Stimulated activated effector memory CD8-positive, alpha-beta T cell treated with anti-CD3 and anti-CD28 coated beads, Interleukin-12 subunit alpha, Interleukin-12 subunit beta, amount 100 ng/mL, for 72 hours (primary cell): ENCODE measurements at places on chromosomes 5 and 9.

DNA sequence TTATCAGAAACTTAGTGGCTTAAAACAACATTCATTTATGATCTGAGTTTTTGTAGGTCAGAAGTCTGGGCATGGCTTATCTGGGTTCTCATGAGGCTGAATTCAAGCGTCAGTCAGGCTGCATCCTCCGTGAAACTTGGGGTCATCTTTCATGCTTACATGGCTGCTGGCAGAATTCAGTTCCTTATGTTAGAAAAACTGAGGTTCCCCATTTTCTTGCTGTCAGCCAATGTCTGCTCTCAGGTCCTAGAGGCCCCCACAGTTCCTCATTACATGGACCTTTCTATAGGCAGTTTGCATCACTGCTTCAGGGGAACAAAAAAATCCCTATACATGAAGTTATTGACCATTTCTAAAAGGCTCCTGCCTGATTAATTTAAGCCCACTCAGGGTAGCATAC, 83.8 kb upstream of the NMUR2 start:
- DNase-seq: no peak

- no peak for DNase-seq
These were observed 181.5 kb upstream of the OR13F1 start for GRCh38 chr9:104322596-104322995.

DNA sequence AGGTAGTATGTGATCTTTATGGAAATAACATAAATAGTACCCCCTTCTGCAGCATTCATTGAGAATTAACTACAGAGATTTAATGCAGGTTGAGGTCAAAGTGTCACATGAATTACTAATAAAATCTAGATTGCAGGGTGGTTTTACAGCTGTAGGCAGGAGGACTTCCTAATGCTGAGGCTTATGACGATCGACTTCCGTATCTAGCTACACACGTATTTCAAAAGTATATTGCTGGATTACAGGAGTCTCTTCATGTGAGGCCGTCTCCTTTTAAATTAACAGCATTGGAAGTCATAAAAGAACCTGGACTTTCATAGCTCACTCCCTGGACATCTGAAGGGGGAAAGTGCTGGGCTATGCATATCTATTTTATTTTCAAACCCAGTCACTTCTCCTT, 180.9 kb downstream of the OSTF1 start:
- no peak for DNase-seq

DNA sequence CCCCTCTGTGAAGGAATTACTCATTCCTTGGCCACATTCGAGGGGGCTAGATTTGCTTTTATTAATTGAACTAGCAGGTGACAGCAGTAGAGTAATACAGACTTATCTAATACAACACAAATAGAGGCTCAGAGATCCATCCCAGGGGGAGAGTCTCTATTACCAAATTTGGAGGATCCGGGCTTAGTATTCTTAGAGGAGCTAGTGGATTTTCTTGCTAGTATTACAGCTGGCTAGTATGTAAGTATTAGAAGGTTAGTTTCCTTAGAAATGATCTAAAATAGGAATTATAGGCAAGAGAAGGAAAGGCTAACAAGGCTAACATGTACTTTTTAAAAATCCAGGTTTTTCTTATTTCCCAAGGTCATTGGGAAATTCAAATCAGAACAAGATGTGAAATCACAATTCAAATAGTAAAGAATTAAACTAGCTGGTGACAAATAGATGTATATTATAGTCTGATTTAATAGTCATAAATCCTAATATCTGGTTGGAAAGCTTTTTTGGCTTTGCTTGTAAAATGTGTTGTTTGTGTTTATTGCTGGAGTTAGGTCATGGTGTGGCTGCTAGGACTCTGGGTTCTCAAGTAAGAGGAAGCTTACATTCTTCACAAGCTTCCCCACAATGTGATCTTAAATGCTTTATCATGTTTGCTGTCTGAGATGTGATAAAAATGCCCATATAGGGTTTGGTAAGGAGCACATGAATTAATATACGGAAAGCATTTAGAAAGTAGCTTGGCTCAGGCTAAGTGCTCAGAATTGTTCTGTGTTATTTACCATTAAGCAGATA, 160.4 kb upstream of the MPDZ start:
- DNase-seq: no peak

GRCh38 chr5:63931836-63932235, 30.4 kb downstream of the HTR1A start:
- no peak for DNase-seq

GRCh38 chr9:123680352-123680751, 249.6 kb downstream of the DENND1A start:
- no peak for DNase-seq

DNA sequence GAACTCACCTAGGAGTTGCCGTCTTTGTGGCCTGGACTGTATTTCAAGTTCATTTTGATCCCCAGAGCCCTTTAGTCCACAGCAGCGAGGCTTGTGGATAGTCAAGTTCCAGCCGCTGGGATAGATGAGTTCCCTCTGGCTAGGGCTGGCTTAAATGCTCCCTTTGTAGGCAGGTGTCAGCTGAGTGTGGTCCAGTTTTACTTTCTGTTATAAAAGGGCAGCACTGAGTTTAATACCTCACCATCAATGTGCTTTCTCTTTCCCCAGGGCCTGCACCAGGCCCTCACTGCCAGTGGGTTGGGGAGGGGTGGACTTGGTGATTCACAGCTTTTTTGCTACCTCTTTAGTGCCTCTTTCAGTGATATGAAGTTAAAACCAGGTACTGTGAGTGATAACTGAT, 188.2 kb downstream of the SLCO4C1 start:
- DNase-seq: no peak

GRCh38 chr9:69955536-69956355, 87.9 kb upstream of the MAMDC2 start:
- DNase-seq: no peak

- DNase-seq: no peak
These were observed 102.5 kb upstream of the DHFR start for GRCh38 chr5:80757290-80757689.

- no peak for DNase-seq
These were observed 169.5 kb upstream of the POC5 start for GRCh38 chr5:75886706-75887105.

DNA sequence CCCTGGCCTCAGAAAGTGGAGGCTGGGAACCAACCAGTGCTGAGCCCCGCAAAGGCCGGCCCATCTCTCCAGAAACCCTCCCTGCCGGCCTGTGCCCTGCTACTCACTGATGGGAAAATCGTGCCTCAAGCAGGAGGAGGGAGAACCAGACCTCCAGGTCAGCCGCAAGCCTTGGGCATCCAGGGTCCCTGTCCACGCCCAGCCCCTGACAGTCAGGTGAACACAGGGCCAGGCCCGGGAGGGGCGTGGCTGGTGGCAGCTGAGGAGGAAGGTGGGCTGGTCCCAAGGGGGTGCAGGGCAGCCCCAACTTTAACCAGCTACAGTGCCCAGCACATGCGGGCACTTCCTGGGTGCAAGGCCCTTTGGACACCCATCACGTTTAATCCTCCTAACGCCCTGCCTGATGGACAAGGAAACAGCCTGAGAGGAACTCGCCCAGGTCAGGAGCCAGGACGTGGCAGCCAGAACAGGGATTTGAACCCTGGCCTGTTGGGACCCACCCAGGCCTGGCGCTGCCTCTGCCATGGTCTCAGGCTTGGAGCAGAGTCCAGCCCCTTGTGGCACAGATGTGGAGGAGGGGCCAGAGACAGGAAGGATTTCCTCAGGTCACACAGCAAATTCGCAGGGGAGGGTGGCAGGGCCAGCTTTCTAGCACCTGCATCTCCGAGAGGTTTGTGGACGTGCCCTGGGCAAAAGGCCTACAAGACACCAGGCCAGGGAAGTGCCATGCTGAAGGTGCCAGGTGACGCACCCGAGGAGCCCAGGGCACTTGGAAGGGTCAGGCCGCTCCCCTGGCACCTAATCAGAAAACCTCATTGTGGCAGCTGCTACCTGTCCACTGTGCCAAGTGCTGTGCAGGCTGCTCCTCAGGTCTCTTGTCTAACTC, 4.5 kb downstream of the RALGDS start:
- DNase-seq: no peak

GRCh38 chr9:100229561-100229960, 123.2 kb downstream of the TEX10 start:
- no peak for DNase-seq

DNA sequence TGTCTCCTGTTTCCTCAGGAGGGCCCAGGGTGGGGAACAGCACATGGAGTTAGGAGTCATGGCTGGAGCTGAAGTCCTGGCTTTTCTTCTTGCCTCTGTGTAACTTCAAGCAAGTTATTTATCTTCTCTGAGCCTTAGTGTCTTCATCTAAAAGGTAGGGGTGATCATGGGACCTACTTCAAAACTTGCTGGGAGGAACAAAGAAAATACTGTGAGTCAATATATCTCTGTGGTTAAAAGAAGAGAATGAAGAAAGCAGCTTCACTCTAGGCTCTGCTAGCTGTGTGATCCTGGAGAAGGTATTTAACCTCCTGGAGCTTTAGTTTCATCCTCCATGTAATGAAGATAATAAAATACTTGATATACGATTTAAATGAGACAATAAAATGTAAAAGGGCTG, 26.5 kb downstream of the AFAP1L1 start:
- DNase-seq: no peak

GRCh38 chr9:77759391-77759790, 111.3 kb upstream of the GNA14 start:
- no peak for DNase-seq

DNA sequence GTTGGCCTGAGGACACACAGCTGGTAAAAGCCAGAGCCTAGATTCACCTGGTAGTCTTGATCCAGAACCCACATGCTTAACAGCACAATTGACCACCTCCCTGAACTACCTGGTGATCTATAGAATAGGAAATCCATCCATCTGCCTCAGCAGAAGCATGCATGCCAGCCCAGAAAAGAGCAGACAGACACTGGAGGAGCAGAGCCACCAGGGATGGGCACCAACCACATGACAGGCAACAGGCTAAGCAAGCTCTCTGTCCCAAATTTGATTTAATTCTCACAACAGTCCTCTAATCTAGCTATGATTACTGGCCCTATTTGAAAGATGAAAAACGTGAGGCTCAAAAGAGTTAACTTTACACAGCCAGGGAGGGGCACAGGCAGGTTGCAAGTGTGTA, 208.1 kb downstream of the SPOCK1 start:
- DNase-seq: no peak

- DNase-seq: no peak
These were observed 140.7 kb upstream of the SLC44A1 start for GRCh38 chr9:105103776-105104175.

GRCh38 chr5:32001707-32002106, 172.4 kb downstream of the GOLPH3 start:
- DNase-seq: no peak

DNA sequence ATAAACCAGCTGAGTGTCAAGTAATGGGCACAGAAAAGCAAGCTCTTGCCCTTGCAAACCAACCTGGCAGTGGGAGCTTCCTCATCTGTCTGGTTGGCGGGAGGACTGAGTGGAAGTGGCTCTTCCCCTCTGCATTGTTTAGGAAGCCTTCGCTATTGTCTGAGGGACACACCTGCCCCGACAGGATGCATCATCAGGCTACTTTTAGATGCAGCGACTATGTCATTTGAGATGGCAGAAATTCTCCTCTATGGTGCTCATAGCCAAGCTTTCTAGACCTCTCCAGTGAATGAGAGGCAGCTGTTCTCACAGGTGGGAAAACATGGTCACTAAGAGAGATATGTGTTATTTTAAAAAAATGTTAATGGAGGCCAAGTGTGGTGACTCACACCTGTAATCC, 104.0 kb downstream of the DOCK8 start:
- no peak for DNase-seq

GRCh38 chr5:84791138-84791537, 406.5 kb upstream of the EDIL3 start:
- no peak for DNase-seq

GRCh38 chr5:54309691-54310432, 511 bp downstream of the ARL15 start:
- no peak for DNase-seq

DNA sequence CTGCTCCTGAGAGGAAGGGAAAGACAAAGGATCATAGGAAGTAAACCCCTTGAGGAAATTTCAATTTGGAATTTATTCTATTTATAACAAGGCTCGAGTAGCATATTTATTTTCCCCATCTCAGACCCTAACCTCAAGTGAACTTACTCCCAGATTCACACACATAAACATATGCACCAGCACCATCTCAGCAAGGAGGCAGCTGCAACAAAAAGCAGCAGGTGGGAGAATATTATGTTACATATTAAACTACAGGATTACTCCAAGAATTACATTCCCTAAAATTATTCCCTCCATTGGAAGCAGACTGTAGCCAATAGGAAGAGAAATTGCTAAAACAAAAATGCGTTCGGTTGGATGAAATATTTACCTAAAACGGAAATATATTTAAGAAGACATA, 108.4 kb upstream of the PRSS3 start:
- DNase-seq: no peak

DNA sequence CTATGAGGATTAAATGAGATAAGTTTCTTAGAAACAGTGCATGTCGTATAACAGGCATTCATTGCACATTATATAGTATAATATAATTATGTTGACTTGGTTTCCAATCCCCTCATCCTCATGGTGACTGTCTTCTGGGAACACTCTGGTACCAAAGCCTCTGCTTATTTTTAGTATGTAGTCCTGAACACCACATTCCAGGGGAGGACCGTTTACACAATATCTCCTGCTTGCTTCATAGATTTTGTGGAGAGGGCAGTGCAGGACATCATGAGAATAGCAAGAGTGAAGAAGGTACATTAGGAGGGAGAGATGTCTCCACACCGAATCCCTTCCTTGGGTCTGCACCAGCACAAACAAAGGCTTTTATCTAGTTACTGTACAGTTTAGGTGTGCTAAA, 20.5 kb upstream of the BHMT start:
- no peak for DNase-seq

GRCh38 chr9:119961774-119962424, 592.7 kb upstream of the BRINP1 start:
- DNase-seq: no peak

GRCh38 chr5:168286386-168286785, 5.1 kb upstream of the WWC1 start:
- DNase-seq: no peak

DNA sequence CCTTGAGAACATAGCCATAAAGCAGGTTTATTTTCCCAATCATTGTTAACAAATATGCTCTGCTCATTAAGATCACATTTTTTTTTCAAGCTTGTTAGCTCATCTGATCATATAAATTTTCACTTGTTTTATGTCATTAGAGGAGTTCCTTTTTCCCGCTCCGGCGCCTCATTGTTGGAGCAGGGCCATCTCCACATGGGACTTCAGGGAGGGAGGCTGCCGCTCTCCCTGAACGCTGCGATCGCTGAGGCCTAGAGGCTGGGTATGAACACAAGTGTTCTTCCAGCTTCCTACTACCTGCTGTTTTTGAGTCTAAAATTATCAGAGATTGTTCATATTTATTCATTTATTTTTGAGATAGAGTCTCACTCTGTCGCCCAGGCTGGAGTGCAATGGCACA, 246.9 kb downstream of the MPDZ start:
- no peak for DNase-seq

GRCh38 chr5:124789104-124789605, 42.7 kb upstream of the ZNF608 start:
- DNase-seq: no peak

DNA sequence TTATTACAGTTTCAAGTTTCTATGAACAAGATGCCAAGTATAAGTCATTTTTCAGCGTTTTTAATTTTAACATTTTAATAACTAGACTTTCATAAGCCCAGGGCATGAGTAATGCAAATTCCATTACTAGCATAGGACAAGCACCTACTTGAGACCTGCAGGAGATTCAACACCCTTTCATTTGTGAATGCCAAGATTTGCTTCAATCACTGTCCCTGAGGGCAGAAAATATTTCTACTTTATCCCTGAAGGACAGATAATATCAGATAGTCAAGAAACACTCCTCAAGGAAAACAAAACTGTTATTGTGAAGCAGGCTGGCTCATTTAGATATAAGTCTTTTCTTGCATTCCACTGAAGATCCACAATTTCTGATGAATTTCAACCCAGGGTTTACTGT, 27.7 kb upstream of the ZNF622 start:
- DNase-seq: no peak
